ENCODE measurements at places on chromosomes 16 and 17.

- no peak for DNase-seq
Measured at GRCh38 chr17:337866-338265, 14.7 kb downstream of the RPH3AL start.

DNA sequence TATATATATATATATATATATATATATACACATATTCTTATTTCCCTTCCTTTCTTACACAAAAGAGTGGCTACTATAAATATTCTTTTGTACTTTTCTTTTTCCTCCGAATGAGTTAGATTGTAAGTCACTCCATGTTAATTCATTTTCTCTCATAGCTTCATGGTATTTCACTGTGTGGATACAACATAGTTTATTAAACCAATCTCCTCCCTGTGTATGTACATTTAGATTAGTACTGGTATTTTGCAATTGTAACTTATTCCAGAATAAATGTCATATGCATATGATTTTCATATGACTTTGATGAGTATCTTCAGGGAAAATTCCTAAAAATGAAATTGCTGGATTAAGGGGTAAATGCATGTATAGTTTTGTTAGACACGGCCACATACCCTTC, 20.0 kb upstream of the FA2H start:
- no peak for DNase-seq

DNA sequence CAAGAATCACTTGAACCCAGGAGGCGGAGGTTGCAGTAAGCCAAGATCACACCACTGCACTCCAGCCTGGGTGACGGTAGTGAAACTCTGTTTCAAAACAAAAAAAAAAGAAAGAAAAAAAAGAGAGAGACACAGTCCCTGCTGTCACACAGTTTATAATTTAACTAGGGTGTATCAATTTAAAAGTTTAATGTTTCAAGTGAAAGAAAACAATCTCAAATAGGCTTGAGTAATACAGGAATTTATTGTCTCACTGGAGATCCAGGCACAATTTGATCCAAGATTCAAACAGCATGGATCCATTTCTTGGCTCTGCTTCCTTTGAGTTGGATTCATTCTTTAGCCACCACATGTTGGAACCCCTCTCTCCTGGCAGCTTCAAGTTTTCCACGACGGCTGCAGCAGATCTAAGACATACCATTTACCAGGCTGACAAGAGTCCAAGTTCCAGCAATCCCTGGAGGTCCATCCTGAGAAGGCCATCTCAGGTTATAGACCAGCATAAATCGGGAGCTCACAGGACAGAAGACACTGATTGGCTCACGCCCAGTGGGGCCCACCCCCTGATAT, 97.5 kb downstream of the YPEL2 start:
- DNase-seq, result no peak

DNA sequence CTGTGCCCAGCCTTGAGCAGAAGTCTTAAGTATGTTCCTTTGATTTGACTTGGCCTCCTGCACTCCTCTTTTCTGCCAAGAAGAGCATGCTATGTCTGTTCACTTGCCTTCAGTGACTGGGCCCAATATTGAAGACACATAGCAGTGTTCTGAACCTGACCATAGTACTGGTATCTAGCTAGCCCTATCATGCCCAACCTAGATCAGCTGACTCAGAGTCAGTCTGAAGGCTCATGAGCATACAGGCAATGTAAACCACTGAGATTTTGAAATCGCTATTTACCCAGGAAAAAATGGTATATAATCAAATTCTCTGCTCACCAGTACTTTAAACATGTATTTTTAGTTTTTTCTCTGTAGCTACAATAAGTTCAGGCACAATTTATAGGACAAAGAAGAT, 129.4 kb downstream of the TANC2 start:
- no peak for DNase-seq

- DNase-seq, result no peak
Measured at GRCh38 chr16:24075931-24076716, 180.0 kb upstream of the CACNG3 start.

GRCh38 chr17:58918072-58918471, 162.4 kb downstream of the PPM1E start:
- no peak for DNase-seq

GRCh38 chr17:44281570-44281969, 13.6 kb upstream of the SLC4A1 start:
- DNase-seq, result no peak

DNA sequence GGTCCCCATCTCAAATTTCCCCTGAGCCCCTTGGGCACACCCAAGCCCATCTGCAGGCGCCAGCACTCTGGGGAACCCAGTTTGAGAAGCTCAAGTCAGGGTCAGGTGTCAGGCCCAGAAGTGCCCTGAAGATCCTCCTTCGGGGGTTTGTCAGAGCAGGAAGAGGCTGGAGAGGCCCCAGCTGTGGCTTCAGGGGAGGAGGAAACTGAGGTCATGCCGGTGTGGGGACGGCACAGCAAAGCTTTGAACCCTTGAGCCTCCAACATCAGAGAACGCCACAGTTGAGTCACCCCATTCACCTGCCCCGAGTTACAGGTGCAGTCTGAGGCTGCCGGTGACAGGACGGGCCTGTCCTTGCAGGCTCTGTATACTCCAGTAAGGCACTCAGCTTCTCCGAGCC, 140.2 kb upstream of the CIBAR2 start:
- no peak for DNase-seq

DNA sequence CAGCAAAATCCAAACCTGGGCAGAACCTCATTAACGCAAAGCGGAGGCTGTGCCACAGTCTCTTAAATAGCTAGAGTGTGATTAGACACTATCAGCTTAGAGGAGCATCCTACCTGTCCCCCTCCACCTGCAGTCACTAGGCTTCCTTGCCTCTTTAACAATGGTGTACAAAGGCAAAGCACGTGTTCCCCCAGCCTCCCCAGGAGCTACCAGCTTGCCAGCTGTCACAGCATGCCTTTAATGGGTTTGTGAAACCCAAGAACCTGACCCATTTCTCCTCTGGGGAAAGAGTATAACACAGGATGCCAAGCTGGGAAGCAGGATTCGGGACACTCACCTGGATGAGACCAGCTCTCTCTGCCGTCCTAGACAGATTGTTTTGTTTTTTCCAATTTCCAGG, 37.2 kb upstream of the TBX2 start:
- no peak for DNase-seq

GRCh38 chr17:50148226-50149090, 2.0 kb downstream of the PPP1R9B start:
- no peak for DNase-seq

DNA sequence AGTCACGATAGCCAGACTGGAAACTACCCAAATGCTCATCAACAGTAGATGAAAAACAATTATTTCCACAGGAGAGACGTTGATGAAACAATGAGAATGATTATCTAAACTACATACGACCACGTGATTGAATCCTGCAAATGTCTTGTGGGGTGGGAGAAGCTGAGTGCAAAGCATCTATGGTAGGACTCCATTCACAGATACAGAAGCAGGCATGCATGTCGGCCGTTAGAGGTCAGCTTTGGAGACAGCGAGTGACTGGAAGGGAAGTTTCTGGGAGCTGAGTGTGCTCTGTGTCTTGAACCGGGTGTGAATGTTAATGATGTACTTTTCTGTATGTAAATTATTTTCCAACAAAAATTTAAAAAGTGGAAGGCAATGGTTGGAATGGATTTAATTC, 71.5 kb upstream of the DNAJA2 start:
- no peak for DNase-seq

DNA sequence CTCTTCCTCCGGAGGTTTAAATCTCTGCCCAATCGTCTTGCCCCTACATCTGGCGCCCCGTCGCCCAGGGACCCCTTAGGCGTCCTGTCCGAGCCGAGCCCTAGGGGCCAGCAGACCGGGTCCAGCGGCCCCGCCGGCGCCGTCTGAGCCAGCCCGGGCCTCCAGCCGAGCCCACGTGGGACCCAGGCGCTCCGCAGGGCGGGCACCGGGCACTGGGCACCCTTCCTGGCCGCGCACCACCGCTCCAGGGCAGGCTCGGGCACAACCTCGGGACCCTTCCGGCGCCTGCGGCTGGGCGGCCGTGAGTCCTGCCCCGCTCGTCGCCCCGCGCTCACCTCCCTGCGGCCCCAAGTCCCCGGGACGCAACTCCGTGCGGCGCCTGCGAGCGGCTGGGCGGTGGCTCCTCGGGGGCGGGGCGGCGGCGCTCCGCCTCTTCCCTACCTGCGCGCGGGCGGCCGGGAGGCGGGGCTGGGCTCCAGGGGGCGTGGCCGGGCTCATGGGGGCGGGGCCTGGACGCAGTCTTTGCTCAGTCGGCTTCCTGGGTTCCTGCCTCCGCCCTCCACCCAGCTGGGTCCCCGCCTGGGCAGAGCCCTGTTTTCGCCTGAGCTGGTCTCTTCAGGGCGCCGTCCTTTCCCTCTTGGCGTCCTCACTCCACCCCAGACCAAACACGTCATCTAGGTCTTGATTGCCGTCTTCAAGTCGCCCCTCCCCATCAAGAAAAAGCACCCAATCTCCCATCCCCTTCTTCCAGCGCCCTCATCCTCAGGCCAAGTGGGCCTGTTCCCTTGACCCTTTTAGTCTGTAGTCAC, at the start of gene RHBDF2:
TSS of gene RHBDF2 (minus strand) at position 406 of the 809 bp plus-strand sequence. CDS start 19,899 bp downstream, outside the sequence.
- DNase-seq, result no peak

DNA sequence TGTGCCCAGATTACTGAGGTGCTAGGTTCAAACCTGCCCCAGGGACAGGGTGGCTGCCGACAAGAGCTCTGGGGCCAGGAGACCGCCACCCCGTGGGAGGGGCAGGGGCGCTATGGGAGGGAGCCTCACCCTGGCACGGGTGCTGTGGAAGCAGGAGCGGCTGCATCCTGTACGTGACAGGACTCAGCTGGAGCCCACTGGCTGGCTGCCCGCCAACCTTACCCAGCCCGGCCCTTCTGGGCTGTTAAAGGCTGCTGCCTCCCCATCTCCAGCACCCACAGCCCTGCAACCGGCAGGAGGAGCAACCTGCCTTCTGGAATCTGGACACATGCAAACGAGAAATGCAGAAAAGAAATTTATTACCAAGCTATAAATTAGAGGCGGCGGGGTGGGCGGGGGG, 11.2 kb downstream of the PAM16 start:
- DNase-seq, result no peak

DNA sequence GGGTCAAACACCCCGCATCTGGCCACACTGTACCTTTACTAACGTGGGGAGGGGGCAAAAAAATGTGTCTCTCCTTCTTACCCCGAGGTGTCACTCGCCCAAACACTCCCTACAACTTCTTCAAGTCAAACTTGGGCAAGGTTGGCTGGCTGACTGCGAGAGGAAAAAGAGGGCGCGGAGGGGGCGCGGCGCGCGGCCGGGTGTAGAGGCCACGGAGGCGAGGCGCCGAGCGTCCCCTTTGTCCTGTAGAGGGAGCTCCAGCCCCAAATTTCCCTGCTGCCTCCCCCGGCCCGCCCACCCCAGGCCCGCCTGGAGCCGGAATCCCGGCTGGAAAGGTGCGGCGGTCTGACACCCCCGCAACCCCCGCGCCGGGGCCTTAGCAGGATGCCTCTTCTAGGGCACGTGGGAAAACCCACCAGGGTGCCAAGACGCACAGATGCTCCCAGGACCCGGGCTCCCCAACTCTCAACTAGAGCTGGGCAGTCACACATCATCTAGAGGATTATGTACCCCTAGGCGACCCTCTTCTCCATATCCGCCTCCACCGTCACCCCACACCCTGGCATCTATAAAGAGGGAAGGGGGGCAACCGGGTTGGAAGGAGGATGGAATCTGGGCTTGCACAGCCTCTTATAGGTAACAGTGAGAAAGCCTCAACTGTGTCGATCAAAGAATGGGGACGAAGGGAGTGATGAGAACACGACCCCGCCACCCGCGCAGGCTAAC, 4.2 kb downstream of the IRX3 start:
- no peak for DNase-seq

All from fibroblast of skin of left quadriceps (primary cell).